Cardiac atrium fibroblast (primary cell): ENCODE measurements at places on chromosomes 7 and 10. TPM values are rescaled to one million over a fixed set of nuclear protein-coding genes. Genes with fewer than 3 reads are reported as not detected.

XRCC2 gene
- total RNA-seq, result 0.81 and 1.3 TPM in 2 replicates

STEAP1B gene
- total RNA-seq, result 1.8 and 5.2 TPM in 2 replicates

ZYX gene
- 148 and 198 TPM in 2 replicates for total RNA-seq

ZNF273 gene
- total RNA-seq, result 1.6 and 1.9 TPM in 2 replicates

CRHR2 gene
- total RNA-seq, result not detected in 2 replicates

PLPP4 gene
- not detected in 2 replicates for total RNA-seq

EN2 gene
- total RNA-seq, result not detected in 2 replicates

PDE6C gene
- not detected in 2 replicates for total RNA-seq

TUBB8 gene
- not detected in 2 replicates for total RNA-seq
